ENCODE measurements at places on chromosomes 7 and 10. TPM values are rescaled to one million over a fixed set of nuclear protein-coding genes. Genes with fewer than 3 reads are reported as not detected.

GRCh38 chr7:29408841-29409243 is 154.8 kb upstream of the PRR15 start:
- H3K27me3 ChIP-seq: peaks cover 10% of the 10 kb centered on the region
- H3K27ac ChIP-seq: no peak overlapping the region
- no peak overlapping the region for H3K4me3 ChIP-seq

DNA sequence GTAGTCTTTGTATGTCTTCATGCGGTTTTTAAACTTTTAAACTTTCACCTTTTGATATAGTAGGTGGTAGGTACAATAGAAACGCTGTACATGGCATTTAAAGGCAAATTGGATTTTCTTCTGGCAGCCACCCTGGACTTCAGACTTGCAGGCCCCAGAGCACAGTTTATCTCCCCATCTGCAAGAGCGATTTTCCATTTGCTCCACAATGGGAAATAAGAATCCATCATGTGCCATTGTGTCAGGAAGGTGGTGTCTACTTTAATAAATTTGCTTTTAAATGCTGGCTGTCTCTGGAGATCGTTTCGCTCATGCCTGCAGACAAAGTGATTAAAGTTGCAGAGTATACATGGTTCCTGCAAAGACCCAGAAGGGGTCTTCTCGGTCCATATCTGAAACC is 38.9 kb downstream of the UNC5B start:
- no peaks in the 10 kb centered on the region for H3K27me3 ChIP-seq
- H3K4me1 ChIP-seq: no peaks in the 10 kb centered on the region
- H3K27ac ChIP-seq: no peak overlapping the region
- no peak overlapping the region for H3K4me3 ChIP-seq
- DNase-seq: no peak

LIPM gene
- not detected for total RNA-seq

GRCh38 chr10:32047881-32048280 is 8.3 kb downstream of the KIF5B start:
- H3K4me3 ChIP-seq: no peak overlapping the region
- DNase-seq: no peak
- H3K36me3 ChIP-seq: peaks cover 53% of the 10 kb centered on the region
- H3K27ac ChIP-seq: no peak overlapping the region

WNT8B gene
- 0.16 TPM for total RNA-seq

RHBDD2 gene
- 28.0 TPM for total RNA-seq

GRCh38 chr7:25964483-25964991 is 187.5 kb upstream of the NFE2L3 start:
- DNase-seq: no peak
- H3K27ac ChIP-seq: no peak overlapping the region
- peaks cover 14% of the 10 kb centered on the region for H3K4me1 ChIP-seq
- H3K36me3 ChIP-seq: no peaks in the 10 kb centered on the region

- H3K4me1 ChIP-seq: no peaks in the 10 kb centered on the region
- H3K27ac ChIP-seq: no peak overlapping the region
- no peak overlapping the region for H3K4me3 ChIP-seq
Observed at GRCh38 chr7:31791881-31792280, 104.9 kb downstream of the PPP1R17 start.

- H3K27ac ChIP-seq: no peak overlapping the region
- H3K4me3 ChIP-seq: no peak overlapping the region
- H3K36me3 ChIP-seq: no peaks in the 10 kb centered on the region
- no peak for DNase-seq
Observed at GRCh38 chr10:69685802-69686585, 55.9 kb downstream of the FAM241B start.

- no peak overlapping the region for H3K4me3 ChIP-seq
- no peaks in the 10 kb centered on the region for H3K36me3 ChIP-seq
- no peaks in the 10 kb centered on the region for H3K4me1 ChIP-seq
- no peaks in the 10 kb centered on the region for H3K27me3 ChIP-seq
- no peak overlapping the region for H3K27ac ChIP-seq
Observed at GRCh38 chr7:4079956-4080355, 602.1 kb upstream of the FOXK1 start.

DNA sequence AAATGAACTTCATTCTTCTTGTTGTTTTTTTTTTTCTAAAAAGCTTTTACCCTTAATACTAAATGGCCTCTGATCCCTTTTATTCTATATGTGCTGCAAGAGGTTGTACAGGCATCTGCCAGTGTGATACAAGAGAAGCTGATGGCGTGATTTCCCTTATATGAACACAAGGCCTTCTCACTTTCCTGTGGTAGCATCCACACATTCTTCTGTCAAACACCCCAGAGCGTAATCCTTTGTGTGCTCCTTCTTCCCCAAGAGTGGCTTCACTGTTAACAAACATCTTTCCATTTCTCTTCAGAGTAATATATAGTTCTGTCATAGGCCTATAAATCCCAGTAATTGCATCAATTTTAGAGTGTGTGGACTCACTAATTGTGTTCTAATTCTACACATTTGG is 86.3 kb upstream of the CAPZA2 start:
- no peak overlapping the region for H3K4me3 ChIP-seq
- no peak for DNase-seq
- peaks cover 16% of the 10 kb centered on the region for H3K4me1 ChIP-seq
- no peaks in the 10 kb centered on the region for H3K36me3 ChIP-seq
- peaks cover 31% of the 10 kb centered on the region for H3K27me3 ChIP-seq

LRIT1 gene
- not detected for total RNA-seq

- H3K27me3 ChIP-seq: no peaks in the 10 kb centered on the region
- no peak overlapping the region for H3K4me3 ChIP-seq
- DNase-seq: no peak
- no peaks in the 10 kb centered on the region for H3K36me3 ChIP-seq
- H3K4me1 ChIP-seq: no peaks in the 10 kb centered on the region
Observed at GRCh38 chr7:119630406-119630969, 642.5 kb upstream of the KCND2 start.

- H3K4me1 ChIP-seq: no peaks in the 10 kb centered on the region
- no peak overlapping the region for H3K27ac ChIP-seq
- H3K27me3 ChIP-seq: no peaks in the 10 kb centered on the region
- H3K4me3 ChIP-seq: no peak overlapping the region
Observed at GRCh38 chr10:112230325-112230988, 46.9 kb upstream of the GPAM start.
